ENCODE measurements at places on chromosomes 4 and X. TPM values are rescaled to one million over a fixed set of nuclear protein-coding genes. Genes with fewer than 3 reads are reported as not detected.

CCNI gene
- 343 TPM for total RNA-seq

GRCh38 chr4:40205259-40206198 is 8.7 kb downstream of the RHOH start:
- DNase-seq: peak; percentile 39

DNA sequence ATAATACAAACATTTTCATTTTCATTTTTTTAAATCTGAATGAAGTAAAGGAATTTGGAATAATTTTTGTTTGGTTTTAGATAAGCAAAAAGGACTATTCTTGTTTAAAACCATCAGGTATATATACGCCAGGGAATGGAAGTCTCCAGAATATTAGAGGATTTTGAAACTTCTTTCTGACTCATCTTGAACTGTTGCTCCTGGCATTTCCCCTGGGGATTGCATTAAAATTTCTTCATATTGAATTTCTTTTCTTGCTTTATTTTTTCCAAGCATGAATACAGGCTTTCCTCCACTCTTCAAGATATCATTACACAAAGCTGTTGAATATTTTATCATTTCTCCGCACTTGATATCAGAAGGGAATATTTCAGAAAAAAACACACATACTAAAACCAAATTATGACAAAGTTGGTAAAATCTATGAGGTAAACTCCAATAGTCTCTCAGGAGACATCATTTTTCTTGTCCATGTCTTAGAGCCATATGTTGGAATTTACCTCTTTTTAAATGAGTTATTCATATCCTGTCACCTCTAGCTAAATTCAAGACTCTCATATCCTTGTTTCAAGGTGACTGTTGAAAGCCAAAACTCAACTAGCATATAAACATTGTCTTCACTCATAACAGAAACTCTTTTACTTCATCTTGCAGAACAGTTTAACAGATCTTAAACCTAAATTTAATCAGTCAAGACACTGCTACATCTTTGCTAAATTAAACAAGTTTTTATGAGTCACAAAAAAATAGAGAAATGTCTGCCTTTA is 20.7 kb upstream of the CSN1S1 start:
- DNase-seq: no peak

FGG gene
- not detected for total RNA-seq

CXCL5 gene
- not detected for total RNA-seq

GRCh38 chr4:76948443-76949275 is 893 bp upstream of the SEPTIN11 start:
- DNase-seq: peak; percentile 45

NUDT6 gene
- total RNA-seq: 10.3 TPM
